Amniotic stem cell (primary cell): ENCODE measurements at places on chromosomes 1 and 21.

GRCh38 chr21:35586305-35586704 lies 474.0 kb downstream of the SETD4 start:
- no peak for DNase-seq

DNA sequence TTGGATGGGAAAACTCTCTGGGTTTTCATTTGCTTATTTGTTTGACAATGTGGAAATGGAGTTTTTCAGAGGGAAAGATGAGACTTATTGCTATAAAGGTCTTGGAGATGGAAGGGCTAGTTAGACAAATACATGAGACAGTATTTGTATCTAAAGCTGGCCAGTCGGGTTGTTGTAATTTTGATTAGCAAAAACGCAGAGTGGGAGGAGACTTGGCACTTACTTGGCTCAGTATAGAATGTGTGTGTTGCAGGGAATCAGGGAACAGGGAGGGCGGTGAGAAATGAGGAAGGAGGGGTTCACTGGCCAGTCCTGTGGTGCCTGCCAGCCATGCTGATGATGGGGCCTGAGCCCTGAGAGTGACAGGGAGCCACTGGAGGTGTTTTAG lies 6.0 kb upstream of the FOXE3 start:
- no peak for DNase-seq

DNA sequence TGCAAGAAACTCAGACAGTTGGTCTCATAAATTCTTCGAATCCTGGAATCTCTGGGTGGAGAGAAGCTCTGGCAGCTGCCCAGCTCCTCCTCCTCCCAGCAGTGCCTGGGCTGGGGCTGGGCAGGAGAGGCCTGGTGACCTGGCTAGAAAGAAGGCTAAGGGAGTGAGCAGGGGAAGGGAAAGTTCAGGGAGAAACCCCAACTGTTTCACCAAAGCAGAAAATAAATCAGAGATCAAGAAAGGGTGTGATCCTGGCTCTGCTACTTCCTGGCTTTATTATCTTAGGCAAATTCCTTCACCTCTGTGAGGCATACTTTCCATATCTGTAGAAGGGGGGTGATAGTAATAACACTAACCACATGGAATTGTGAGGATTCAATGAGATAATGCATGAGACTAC lies 8.8 kb upstream of the COL16A1 start:
- peak; percentile 68 for DNase-seq

DNA sequence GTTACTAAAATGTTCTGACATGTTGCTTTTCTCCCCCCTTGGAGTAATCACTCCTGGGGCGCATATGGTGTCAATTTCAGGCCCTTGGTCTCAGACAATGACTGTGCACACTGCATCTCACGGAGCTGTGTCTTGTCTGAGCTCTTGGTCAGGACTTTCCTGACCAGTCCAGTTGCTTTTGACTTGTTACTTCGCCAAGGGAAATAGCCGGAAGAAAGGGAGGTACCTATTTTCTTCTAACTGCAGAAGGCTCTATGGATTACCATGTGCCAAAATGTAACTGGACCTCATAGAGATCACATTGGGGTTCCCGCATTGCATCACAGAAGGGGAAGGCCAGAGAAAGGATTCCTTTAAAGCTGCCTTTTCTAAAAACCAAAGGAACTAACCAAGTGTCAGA lies 68.6 kb downstream of the SPAG17 start:
- no peak for DNase-seq

DNA sequence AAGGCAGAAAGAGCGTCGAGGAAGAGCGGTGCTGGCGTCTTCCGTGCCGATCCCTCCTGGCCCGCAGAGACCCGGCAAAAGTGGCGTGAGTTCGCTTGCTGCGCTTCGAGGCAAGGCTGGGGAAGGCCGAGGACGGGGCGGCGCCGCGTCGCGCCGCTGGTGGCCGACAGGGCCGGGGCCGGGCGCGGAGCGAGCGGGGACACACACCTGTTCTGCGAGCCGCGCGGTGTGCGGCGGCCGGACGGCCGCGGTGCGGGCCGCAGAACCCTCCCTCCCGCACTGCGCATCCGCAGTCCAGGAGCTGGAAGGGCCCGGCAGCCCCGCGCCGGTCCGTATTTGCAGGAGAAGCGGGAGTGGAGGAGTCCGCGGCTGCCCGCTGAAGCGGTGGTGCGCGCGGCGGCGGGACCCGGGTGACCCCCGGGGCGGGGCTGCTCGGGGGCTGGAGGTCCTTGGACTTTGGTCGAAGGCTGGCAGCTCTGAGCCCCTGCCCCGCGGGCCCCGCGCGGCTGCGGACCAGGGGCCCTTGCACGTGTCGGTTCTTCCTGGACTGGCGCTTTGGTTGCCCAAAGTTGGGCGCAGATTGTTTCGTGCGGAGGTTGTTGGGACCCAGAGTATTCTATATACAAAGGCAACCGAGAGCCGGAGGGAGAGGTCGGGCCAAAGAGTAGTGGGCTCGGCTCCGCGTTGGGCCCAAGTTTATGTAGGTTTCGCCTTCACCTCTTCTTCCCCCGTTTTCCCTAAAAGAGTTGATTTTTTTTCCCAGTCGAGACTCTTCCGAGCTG lies 2.6 kb downstream of the RNF220 start:
- no peak for DNase-seq

DNA sequence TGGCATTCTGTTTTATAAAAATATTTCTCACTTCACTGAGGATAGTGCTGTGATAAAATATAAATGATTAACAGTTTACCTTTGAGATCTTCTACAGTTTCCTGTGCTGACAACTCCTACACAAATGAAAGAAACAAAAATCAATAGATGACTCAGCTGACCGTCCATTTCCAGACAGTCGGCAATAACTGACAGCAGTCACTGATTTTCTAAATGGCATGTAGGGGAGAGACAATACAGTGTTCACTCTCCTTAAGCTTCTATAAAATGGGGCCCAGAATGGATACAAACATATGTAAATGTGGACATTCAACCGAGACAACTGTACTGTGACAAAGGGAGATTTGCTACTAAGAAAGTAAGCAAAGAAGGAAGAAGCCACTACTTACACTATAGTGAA lies 34.3 kb downstream of the PCNX2 start:
- DNase-seq = no peak

- no peak for DNase-seq
These were observed 810.1 kb downstream of the PLA2G4A start for GRCh38 chr1:187638733-187639434.

- DNase-seq = peak; percentile 54
These were observed 306.3 kb upstream of the ESRRG start for GRCh38 chr1:217029281-217030157.

DNA sequence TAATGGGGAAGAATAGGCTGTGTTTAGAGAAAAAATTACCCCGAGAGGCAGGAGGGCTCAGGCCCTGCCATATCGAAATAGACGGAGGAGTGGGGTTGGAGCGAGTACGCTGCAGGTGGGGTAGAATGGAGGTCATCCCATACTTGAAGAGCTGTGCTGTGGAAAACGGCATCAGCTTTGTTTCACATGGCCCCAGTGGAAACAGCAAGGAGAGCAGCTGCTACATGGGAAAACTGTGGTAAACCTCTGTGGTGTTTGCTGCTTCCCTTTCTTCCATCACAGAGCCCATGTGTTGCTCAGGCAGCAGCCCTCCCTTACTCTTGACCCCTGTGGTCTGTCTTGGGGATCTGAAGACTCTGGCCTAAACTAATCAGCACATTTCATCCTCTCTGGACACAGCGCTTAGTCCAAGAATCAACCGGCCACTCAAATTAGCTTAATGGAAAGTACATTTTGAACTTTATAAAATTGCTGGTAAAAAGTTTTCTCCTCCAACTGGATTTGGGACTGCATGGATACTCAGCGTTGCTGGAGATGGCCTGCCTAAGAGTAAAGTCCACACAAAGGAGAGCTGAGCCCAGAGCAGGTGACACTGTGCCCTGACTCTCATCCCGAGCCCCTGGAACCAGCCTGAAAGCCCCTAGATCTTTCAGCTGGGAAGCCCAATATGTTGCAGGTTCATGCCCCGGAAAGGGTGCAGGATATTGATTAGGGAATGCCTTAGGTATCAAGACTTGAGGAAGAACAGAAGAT lies 127.1 kb upstream of the GADD45A start:
- DNase-seq = no peak

DNA sequence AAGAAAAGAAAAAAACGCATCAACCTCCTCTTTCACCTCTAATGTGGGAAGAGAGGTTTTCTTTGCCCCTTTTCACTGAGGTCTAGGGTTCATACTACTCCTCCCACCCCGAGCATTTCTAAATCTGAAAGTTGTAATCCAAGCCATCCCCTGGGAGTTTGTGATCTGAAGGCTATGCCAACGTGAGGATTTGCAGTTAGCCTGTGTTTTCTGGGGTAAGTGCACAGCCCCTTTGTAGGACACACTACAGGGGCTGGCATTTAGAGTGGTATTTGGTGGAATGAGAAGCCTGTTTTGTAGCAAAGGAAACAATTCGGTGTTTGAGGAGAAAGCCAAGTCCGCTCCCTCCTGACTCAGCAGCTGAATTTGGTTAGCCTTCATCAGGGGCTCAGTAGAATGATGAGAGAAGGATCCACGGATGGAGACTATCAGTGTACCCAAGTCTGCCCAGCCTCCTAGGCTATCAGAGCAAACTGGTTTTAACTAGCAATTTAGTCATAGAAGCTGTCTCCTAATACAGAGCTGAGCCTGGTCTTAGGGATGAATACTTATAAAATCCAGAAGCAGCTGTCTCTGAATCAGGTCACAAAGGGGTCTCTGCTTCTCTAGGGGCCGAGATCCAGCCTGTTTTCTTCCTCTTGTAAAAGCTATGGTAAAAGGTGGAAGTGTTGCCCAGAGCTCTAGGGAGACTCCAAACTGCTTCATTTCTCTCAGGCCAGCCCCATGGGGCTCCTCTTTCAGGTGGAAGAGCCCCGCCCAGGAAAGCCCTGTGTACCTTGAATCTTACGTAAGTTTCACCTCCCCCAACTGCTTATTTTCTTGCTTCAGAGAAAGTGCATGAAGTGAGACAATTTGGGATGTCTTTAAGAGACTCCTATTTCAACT lies 2.1 kb downstream of the PCP4L1 start:
- no peak for DNase-seq

GRCh38 chr1:108719656-108720435 lies 7.1 kb downstream of the FNDC7 start:
- DNase-seq = peak; percentile 49

DNA sequence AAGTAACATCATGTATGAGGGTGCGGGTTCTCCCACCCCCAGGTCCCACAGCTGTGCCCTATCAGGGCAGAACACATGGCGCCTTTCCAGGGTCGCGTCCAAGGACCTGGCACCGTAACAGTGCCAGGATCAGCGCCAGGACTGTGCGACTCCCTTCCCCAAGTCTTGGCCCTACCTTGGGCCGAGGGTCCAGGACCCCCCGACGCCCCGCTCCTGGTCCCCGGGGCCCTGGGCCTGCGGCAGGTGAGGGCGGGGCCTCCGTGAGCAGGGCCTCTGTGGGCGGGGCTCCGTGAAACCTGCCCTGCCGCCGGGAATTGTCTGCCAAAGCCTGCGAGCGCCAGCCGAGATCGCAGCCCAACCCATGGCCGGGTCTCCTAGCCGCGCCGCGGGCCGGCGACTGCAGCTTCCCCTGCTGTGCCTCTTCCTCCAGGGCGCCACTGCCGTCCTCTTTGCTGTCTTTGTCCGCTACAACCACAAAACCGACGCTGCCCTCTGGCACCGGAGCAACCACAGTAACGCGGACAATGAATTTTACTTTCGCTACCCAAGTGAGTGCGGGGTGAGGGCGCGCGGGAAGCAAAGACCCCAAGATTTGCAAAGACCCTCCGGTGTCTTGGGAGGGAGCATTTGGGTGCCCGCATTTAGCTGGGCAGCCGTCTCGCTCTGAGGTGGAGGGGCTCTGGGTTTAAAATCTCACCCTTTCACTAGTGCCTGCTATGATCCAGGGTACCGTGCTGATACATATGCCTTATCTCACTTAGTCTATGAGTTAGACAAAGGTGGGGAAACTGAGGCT lies at the start of gene RHBG:
Gene RHBG (plus strand): TSS at position 323 of the 796 bp plus-strand sequence. CDS start 39 bp downstream, at position 362.
- no peak for DNase-seq

DNA sequence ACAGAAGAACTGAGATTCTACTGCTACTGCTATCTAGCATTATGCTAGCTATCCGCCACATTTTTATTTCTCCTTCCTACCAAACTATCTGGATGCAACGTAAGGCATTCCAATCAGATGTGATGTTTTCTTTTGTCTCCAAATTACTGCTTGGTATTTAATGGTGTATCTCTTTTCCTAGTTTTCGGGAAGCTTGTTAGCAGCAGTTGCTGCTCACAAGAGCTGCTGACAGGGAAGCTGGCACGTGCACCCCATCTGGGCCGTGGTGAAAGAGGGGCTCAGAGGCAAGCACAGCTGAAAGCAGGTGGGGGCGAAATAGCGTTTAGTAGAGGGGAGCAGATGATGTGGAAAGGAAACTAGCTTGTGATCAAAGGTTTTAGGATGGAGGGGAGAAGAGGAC lies 57.3 kb downstream of the JAK1 start:
- DNase-seq = no peak

DNA sequence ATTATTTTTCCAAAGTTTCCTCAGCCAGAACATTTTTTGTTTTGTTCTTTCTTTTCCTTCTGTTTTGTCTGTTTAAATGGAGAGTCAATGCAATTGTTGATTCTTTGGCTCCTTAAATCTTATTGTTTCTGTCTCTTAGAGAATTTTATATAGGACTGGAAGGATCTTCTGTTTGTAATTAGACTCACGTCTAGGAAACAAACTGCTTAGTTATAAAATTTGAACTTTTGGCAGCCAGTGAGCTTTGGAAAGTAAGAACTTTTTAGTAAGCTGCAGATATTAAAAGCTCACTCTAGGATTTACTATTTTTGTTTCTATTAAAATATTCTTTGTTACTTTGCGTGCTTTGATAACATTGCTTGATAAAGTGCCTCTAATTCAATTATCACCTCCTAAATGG lies 109.8 kb upstream of the HNRNPU start:
- no peak for DNase-seq

- no peak for DNase-seq
These were observed 444.4 kb downstream of the LTN1 start for GRCh38 chr21:28548291-28548690.

DNA sequence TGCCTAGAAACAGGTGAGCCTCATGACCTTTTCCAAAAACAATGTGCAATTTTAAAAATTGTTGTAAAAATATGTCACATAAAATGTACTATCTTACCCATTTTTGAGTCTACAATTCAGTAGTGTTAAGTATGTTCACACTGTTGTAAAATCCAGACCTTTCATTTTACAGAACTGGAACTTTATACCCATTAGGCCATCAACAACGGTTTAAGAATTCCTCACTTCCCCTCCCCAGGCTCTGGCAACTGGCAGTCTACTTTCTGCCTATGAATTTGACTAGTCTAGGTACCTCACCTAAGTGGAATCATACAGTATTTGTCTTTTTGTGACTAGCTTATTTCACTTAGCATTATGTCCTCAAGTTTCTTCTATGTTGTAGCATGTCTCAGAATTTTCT lies 8.6 kb downstream of the CTSE start:
- no peak for DNase-seq

DNA sequence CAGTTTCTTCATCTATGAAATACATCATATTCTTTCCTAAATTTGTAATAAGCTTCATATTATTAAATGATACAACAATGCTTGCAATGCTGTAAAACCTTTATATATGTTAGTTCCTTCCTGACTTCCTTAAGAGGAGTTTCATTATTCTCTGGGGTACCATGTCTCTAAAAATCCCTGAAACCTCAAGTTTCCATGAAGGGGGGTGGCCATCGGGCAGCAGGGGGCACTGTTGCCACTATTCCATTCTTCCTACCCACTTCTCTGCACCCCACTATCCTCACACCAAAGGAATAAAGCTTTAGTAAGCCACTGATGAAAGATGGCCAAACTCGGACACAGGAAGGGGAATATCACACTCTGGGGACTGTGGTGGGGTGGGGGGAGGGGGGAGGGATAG lies 9.0 kb upstream of the DMRTB1 start:
- no peak for DNase-seq

GRCh38 chr1:63569640-63570316 lies 23.4 kb upstream of the PGM1 start:
- no peak for DNase-seq
